ENCODE measurements at places on chromosomes 12 and 14.

GRCh38 chr12:122437656-122438121 lies 15.2 kb upstream of the CLIP1 start:
- DNase-seq: no peak

DNA sequence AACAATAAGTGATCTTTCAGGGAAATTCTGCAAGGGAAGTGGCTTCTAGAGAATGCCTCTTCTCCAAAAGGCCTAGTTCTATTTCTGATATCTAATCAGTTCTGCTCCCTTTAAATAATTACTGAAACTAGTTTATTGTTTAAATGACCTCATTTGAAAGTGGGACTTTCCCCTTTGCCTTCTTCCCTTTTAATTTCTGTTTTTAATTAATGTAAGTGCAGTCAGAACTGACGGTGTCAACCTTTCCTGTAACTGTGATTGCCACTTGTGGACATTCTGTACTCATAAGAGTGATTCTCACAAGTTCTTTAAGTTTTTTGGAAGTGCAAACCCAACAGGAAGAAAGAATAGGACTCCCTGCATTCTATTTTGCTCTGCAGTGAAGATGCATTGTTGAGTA lies 265.3 kb upstream of the PLEKHG7 start:
- no peak for DNase-seq

- DNase-seq: no peak
Measured at GRCh38 chr12:73321776-73322175, 1049.6 kb downstream of the TRHDE start.

DNA sequence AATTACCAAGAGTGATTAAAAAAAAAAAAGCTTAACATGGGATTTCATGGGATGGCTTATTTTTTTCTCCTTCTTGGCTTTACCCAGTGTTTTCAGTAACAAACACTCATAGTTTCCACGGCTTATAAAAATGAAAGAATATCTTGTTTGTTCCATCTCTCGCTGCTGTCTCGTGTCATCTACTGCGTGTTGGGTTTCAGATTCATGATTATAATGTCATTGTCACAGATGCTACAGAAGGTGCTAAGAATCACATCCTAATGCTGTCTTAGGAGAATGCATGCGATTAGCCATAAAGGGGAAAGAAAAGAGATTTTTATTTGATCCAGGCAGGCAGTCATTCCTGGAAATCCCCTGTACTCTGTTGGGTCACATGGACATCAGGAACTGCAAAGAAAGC lies 1267.6 kb upstream of the TMEM132C start:
- DNase-seq: no peak

DNA sequence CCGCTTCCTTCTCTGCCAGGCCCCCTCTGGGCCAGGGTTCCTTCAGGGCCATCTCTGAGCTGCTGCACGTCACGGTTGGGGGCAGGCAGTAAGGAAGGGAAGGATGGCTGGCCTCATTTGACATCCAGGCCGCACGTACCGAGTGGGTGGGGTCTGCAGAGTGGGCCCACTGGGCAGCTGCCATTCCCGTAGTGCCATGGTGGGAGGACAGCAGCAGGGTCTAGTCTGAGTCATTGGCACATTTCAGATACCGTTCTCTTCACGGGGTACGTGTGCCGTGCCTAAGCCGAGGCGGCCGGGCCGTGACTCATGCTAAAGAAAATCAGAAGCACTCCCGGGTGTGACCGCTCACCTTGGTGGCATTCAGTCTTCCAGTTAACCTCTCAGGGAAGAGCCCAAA lies 43.9 kb downstream of the IL31 start:
- no peak for DNase-seq

DNA sequence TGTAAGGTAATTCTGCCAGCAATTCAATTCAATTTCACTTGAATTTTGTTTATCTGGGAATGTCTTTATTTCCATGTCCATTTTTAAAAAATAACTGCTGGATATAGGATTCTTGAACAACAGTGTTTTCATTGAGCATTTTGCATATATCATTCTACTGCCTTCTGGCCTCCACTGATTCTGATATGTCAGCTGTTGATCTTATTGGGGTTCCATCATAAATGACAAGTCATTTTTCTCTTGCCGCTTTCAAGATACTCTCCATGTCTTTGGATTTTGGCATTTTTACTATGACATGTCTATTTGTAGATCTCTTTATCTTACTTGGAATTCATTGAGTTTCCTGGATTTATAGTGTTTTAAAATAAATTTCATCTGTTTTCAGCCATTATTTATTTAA lies 180.5 kb upstream of the LMNTD1 start:
- DNase-seq: no peak

DNA sequence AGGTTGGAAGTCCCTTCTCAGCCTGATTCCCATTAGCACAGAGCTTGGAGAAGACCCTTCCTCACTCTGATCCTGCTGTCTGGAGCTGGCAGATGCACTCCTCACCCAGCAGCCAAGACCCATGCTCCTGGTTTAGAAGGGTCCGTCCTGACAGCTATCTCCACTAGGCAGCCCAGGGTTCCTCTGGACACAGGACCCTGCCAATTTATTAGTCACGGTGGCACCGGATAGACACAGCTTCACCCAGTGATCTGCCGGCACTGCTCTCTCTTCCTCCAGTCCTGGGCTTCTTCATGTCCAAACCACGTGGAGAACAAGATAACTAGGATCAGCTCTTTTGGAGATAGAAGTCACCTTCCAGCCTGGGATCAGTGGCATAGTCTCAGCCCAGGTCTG lies 26.2 kb upstream of the TCL1B start:
- no peak for DNase-seq

Measured in tibial nerve (tissue), 4 donors.